ENCODE measurements at places on chromosomes 12 and 14.

GRCh38 chr14:88488897-88489296 lies 65.9 kb downstream of the PTPN21 start:
- DNase-seq = no peak

- DNase-seq = peak; percentile 67
Measured at GRCh38 chr14:77290705-77291104, 19.7 kb upstream of the NGB start.

- no peak for DNase-seq
Measured at GRCh38 chr12:128445415-128446127, 178.6 kb downstream of the TMEM132C start.

DNA sequence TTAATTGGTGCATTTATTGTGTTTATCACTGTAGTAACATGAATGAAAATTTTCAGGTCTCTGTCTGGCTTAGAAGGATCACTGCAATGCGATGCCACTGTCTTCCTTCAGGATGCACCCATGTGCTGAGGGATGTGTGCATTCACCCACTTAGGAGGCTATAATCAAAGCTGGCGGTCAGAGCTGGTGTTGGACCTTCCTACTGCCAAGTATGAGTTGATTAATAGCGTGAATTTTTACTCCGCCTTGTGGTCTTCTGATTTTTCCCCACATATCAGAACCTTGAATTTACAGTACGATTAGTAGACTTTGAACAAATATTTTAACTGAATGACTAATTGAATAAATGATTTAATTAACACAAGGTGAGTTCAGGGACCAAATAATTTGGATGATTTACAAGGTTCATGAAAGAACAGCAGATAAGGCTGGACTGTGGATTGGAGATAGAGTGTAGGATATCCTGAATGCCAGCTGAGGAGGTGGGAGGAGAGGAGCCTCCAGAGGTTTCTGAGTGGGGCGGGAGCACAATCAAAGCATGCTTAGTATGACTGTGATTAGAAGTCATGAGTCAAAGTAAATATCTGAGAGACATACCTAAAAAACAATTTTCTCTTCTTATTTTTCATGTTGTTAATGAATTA lies 50.1 kb downstream of the RERG start:
- DNase-seq = peak; percentile 11

DNA sequence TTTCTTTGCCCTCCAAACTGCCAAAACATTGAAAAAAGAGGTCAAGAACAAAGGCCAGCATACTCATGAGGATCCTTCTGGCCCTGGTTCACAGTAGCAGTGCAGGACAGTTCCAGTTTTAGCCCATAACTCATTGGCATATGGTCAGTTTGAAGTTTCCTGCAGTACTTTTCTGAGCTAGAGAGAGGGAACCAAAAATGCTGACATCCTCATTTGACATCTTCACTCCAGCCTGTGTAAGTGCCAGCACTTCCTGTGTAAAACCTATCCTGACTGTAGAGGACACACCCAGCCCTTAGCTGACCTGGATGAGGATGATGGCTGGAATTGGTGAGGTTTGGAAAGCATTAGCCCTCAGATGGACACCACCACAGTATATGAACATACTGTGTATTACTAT lies 84.1 kb downstream of the FGD4 start:
- no peak for DNase-seq

GRCh38 chr12:8052679-8053078 lies 13.5 kb downstream of the C3AR1 start:
- no peak for DNase-seq

- DNase-seq = no peak
Measured at GRCh38 chr14:71600309-71600708, 331.9 kb upstream of the RGS6 start.

DNA sequence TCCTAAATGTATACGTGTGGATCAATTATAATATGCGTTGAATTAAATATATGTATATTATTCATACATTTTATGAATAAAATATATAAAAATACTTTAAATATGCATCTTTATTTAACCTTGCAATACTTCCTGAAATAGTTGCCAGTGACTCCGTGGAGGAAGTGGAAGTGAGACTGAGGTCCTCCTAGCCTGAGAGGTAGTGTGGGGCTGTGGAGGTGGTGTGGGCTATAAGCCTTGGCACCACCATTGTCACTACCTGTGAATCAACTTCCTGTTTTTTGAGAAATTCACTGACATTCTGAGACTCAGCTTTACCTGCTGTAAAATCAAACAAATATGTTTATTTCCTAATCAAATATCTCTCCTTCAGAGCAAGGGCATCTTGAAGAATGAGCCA lies 514.2 kb downstream of the VRK1 start:
- no peak for DNase-seq

GRCh38 chr12:43132291-43132690 lies 419.7 kb downstream of the ADAMTS20 start:
- no peak for DNase-seq

- no peak for DNase-seq
Measured at GRCh38 chr12:85425349-85425612, 145.3 kb downstream of the ALX1 start.

- DNase-seq = peak; percentile 24
Measured at GRCh38 chr12:41653386-41654326, 465.5 kb downstream of the PDZRN4 start.

DNA sequence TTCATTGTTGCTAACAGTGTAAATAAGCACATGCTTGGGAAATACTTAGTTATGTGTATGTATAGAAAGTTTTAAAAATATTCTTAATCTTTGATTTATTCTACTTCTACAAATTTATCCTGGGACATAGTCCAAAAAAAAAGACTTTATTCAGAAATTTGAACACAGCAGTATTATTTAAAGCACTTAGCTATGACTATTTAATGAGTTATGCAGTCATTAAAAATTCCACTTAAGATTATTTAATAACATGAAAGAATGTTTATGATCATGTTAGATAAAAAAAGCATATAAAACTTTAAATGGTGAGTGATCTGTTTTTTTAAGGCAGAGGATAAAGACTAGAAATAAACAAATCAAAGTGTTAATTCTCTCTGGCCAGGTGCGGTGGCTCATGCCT lies 78.3 kb downstream of the BAZ1A start:
- no peak for DNase-seq

DNA sequence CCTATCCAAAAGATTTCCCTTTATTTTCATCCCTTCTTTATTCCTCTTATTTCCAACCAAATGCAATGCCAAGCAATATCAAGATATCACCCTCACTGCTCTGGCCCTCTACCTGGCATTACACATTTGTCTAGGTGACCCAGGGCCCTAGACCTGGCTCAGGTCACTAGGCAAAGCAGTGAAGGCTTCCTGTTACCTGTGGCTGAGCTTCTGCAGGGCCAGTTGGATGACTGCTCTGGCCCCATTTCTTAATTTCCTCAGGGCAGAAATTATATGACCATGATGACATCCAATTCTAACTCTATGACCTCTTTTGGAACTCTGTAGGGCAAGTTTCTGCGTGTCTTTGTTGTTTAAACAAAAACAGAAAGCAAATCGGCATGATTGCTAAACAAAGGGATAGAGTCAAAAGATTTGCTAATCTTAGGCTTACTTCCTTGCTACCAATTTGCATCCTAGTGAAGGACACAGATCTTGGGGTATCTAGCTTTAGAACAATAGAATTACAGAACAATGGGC lies 7.4 kb upstream of the CCDC198 start:
- DNase-seq = no peak

DNA sequence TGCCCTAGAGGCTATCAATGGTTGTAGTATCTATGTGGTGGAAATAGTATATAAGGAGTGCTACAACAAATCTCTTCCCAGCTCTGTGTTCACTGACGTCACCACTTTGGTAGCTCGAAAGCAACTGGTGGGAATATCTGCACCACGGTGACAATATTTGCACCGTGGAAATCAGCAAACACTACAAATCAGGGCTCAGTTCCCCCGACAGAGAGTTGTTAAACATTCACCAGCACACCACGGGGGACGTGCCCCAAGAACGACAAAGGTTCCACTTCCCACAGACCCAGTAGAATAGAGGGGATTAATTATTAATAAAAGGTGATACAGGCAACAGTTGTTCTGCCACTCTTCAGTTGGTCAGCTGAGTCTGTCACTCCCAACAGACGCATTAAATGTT lies 98.4 kb downstream of the CCDC60 start:
- DNase-seq = no peak

DNA sequence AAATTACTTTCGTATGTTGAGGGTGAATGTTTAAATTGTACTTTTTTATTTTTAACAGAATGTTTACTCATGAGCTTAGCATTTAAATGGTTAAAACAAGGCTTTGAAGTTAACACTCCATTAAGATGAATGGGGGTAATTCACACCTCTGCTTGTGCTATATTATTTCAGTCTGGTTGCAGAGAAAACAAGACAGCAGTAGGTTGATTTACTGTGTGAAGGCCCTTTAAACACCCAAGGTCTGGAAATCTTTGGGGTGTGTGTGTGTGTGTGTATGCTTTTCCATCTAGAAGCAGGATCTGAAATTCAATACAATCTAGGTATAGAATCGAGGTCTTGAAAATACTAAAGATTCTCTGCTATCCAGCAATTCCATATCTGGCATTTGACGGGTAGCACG lies 83.8 kb downstream of the SLC38A6 start:
- DNase-seq = peak; percentile 42

GRCh38 chr12:118480235-118480634 lies 103.9 kb downstream of the SUDS3 start:
- DNase-seq = peak; percentile 18

GRCh38 chr12:65825507-65826352 lies 1.4 kb downstream of the HMGA2 start:
- peak; percentile 73 for DNase-seq

- DNase-seq = no peak
Measured at GRCh38 chr14:50344116-50344775, 32.1 kb downstream of the DMAC2L start.

DNA sequence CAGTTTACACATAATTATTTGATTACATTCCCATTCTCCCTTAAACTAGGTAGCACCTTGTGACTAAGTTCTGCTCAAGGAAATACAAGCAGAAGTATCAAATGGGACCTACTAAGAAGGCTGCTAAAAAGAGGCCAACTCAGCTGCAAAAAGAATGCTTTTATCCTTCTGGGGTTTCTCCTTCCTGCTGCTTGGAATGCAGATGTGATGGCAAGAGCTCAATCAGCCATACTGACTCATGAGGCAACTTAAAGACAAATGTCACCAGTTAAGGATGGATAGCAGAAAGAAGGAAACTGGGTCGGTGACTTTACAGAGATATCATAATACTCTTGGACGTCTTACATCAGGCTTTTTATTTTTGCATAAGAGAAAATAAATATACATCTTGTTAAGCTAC lies 38.0 kb upstream of the RAP1B start:
- DNase-seq = peak; percentile 23

- DNase-seq = no peak
Measured at GRCh38 chr12:96036765-96037455, 1.5 kb upstream of the LTA4H start.

DNA sequence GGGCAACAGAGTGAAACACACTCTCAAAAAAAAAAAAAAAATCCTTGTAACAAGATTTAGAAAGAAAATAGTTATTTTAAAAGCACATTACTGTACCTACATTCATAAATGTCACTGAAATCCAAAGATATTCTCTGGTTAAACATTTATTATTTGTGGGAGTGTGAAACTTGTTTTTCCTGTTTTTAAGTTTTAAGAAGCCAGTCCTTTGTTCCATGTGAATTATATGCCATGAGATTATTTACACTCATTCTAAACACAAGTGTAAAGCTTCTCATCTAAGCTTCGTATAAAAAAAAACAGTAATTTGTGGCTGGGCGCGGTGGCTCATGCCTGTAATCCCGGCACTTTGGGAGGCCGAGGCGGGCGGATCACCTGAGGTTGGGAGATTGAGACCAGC lies 15.0 kb downstream of the VCPKMT start:
- DNase-seq = no peak

- no peak for DNase-seq
Measured at GRCh38 chr12:69404851-69405565, 45.5 kb downstream of the YEATS4 start.

DNA sequence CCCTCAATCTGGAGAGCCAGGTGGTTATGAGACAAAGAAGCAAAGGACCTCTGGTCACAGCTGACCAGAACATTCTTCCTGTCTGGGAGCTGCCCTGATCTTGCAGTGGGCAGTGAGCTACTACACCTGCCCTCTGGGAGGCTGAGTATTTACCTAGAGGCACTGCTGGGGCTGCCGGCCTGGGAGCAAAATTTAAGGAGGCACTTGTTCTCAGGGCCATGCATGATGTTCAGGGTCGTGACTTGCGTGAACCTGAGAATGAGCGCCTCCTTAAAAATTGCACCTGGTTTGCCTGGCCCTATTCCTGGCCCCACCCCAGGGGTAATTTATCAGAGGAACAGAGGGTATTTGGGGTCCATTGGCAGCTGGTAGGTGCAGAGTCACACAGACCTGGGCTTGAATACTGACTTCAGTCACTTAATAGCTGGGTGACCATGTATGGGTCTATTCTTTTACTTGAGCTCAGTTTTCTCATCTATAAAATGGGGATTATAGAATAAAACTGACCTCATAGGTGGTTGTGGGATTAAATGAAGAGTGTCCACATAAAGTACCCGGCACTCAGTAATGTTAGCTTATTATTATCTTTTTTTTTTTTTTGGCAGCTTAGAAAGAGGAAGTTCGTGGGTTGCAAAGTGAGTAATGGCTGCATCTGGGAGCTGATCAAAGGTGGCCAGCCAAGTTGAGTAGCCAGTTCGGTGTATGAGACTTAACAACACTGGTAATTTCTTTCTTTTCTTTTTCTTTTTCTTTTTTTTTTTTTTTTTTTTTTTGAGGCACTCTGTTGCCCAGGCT lies 107.4 kb upstream of the MED13L start:
- peak; percentile 70 for DNase-seq

DNA sequence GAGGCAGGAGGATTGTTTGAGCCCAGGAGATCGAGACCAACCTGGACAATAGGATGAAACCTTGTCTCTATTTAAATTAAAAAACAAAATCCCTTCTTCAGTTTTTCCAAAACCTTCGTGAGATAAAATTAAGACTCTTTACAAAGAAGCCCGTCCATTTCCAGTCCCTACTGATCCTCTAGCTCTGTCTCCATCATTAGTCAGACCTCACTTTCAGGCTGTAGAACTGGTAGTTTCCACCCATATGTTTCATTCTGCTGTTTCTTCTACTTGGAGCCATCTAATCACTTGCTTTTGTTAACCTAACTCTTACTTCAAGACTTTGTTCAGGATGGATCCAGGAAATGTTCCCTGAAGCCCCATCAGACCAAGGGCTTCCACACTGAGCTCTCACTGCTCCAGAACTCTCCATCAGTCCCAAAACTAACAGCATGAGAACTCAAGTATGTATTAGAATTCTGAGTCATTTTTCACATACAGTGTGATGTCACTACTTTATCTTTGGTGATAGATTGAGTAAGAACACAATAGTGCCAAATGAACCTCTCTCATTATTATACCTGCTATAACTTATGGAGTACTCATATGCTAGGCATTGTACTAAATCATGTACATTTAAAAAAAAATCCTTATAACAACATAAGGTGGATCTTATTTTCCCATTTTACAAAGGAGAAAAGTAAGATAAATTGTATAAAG lies 90.8 kb downstream of the PRICKLE1 start:
- DNase-seq = no peak

DNA sequence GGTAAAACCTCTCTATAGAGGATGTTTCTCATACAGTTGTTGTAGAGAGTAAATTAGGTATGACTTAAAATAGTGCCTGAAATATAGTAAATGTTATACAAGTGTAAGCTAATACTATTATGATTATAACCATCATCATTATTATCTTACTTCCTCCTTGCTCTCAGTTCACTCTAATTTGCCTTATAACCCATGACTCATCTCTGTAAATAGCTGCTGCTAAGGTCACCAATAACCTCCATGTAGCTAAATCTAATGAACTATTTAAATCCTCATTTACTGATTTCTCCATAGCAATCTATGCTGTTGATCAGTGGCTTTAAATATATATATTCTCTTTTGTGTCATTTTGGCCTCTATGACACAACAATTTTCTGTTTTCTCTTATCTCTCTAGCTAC lies 109.6 kb downstream of the RMST start:
- no peak for DNase-seq

Measured in mesendoderm (in vitro differentiated cells).